Activated CD8-positive, alpha-beta T cell treated with anti-CD3 and anti-CD28 coated beads, Interleukin-2, amount 10 ng/mL, durations not matched to agents 7 days and 5 days (primary cell): ENCODE measurements at places on chromosomes 11 and 22. TPM values are rescaled to one million over a fixed set of nuclear protein-coding genes. Genes with fewer than 3 reads are reported as not detected.

DAGLA gene
- total RNA-seq, result not detected

CDC42EP1 gene
- total RNA-seq, result 0.13 TPM

NAV2 gene
- 0.23 TPM for total RNA-seq

ART5 gene
- total RNA-seq, result not detected

POU2AF2 gene
- total RNA-seq, result not detected

NCR3LG1 gene
- 1.5 TPM for total RNA-seq

HOATZ gene
- total RNA-seq, result not detected

OR2AG1 gene
- total RNA-seq, result not detected

APBB1 gene
- total RNA-seq, result 52.4 TPM

DNA sequence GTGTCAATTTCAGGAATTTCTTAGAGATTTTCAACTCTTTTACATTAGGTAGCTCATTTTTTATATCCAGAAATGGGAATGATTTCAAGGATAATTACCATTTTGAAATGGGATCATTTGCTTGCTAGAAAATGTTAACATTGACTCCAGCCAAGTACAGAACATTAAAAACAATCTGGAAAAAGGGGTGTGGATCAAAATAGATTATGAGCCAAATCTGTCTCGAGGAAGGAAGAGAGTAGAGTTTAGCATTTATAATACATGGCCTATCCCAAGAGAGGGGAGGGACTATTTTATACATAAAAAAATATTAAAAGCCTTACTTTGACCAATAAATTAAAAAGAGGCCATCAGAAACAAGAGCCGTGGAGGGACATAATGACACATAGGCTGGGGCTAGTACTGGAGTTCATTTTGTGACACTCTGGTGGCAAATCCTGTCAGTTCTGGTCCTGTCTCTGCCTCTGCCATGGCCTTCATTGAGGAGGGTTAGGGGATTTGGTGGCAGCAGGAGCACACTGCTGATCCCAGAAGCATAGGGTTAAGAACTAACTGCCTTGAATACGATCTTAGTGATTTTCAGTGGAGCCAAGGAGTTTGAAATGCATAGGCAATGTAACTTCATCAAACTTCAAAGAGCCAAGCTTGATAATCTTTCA lies 20.4 kb downstream of the PPP6R3 start:
- peaks cover 30% of the 10 kb centered on the region for H3K4me1 ChIP-seq
- H3K36me3 ChIP-seq, result peaks cover 53% of the 10 kb centered on the region
- no peak overlapping the region for H3K27ac ChIP-seq
- no peak for DNase-seq
- H3K27me3 ChIP-seq, result no peaks in the 10 kb centered on the region

DNA sequence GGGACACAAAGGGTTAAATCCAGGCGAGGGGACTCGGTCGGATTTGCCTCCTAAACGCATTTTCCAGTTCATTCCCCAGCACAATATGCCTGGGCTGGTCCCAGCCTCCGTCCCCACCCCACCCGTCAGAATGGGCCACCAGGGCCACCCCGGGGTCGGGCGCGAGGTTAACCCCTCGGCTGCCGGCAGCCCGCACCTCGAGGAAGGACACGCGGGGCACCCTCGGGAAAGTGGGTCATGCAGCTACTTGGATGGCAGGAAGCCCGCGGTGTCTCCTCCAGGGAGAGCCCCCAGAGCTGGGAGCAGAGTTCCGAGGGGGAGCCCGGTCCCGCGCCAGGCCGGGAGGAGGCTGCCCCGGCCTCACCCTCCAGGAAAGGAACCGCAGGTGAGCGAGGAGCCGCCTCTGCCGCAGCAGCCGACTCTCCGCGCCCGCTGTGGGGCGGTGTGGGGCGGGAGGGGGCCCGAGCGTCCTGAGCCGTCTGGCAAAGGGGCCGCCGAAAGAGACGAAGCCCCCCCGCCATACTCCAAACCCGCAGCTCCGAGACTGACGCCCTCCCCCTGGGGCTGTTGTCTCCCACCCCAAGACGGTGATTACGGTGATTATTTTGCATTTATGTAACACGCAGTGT lies 1.4 kb downstream of the NECTIN1 start:
- H3K27me3 ChIP-seq, result peaks cover 45% of the 10 kb centered on the region
- H3K27ac ChIP-seq, result no peak overlapping the region
- no peaks in the 10 kb centered on the region for H3K36me3 ChIP-seq
- peak overlapping the region; percentile 75 for H3K4me3 ChIP-seq

DNA sequence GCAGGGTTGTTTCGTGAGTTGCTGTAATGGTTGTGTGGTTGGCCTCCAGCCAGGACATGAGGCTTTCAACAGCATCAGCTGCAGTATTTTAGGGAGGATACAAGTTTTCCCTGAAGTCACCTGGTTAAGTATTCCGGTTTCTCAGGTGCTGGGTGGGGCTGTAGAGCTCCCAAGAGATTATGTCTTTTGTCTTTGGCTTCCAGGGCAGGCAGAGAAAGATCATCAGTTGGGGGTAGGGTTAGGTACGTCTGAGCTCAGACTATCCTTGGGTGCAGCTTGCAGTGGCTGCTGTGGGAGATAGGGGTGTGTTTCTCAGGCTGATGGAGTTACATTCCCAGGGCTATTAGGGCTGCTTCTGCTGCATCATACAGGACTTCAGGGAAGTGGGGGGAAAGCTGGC lies 47.5 kb upstream of the MRGPRX1 start:
- no peak overlapping the region for H3K4me3 ChIP-seq
- no peaks in the 10 kb centered on the region for H3K4me1 ChIP-seq
- H3K27ac ChIP-seq, result no peak overlapping the region
- DNase-seq, result no peak
- peaks cover 8% of the 10 kb centered on the region for H3K27me3 ChIP-seq
- no peaks in the 10 kb centered on the region for H3K36me3 ChIP-seq

- peaks cover 60% of the 10 kb centered on the region for H3K4me1 ChIP-seq
- DNase-seq, result no peak
- H3K27ac ChIP-seq, result no peak overlapping the region
- no peaks in the 10 kb centered on the region for H3K27me3 ChIP-seq
- H3K4me3 ChIP-seq, result no peak overlapping the region
Measured at GRCh38 chr22:24137595-24137994, 43.7 kb upstream of the SUSD2 start.

DNA sequence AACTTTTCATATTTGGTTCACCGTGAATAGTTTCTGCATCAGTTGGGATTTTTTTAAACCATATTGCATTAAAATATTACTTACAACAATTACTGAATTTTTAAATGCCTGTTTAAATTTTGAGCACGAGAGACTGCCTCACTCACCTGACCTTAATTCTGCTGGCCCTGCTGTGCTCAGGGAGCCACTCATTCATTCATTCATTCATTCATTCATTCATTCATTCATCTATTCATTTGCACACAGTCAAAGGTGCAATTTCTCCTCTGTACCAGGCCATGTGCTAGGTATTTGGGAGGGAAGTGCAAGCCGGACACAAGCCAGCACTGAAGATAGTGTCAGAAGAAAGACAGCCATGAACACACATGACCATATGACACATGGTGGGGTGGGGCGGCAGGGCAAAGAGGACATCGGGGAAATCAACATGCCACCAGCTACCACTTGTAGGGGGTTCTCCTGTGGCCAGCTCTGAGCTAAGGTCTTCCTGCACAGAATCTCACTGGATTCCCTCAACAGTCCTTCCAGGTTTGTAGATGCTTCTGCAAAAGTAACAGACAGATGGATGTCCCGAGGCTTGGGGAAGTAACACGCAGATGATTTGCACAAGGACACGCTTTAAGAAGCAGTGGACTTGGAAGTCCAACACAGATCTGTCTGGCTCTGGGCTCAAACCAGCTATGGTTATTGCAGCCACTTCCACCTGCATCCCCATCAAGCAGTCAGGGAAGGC lies 568 bp upstream of the CSF2RB start:
- DNase-seq, result no peak
- H3K4me3 ChIP-seq, result no peak overlapping the region
- no peaks in the 10 kb centered on the region for H3K36me3 ChIP-seq
- no peak overlapping the region for H3K27ac ChIP-seq
- no peaks in the 10 kb centered on the region for H3K4me1 ChIP-seq

DNA sequence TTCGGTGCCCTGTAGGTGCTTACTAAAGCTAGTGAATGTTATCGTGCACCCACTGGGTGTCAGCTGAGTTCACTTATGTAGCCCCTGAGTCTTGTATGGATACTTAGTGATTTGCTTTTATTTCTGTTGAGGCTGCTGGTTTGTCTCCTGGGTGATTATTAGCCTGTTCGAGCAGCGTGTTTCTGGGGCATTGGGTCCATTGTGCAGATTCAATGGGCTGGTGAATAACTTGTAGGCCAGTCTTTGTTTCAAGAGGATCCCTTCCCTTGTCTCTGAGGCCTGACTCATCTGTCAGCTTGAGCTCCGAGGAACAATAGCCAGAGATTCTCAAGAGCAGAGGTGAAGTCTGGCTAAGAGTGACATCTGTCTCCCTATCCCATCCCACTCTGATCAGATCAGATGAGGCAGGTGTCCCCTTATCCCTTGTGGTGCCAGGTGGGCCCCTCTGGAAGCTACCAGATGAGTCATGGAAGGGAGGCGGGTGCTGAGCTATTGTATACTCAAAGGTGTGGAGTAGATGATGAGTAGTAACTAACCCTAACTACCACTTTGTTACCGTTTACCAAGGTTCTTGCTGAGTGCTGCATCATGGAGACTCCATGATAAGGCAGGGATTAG lies 3.7 kb downstream of the MIAT start:
- no peak overlapping the region for H3K4me3 ChIP-seq
- peaks cover 7% of the 10 kb centered on the region for H3K36me3 ChIP-seq
- no peaks in the 10 kb centered on the region for H3K27me3 ChIP-seq
- H3K27ac ChIP-seq, result no peak overlapping the region

DNA sequence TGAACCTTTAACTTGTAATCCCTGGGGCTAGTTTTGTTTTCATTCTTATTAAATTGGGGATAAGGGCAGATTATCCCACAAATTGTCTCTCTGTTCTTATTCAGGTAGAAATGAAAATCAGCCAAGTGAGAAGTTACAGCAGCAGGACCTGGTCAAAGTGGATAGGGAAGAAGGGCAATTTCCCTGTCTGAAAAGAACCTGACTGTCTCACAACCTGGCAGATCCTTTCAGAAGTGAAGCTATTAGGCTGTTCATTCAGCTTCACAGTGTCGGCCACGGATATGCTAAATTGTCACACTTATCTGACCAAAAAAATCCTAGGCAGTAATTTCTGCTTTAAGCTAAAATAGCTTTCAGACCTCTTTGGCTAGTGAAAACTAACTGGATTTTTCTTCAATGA lies 712.6 kb upstream of the ANO5 start:
- no peak overlapping the region for H3K27ac ChIP-seq
- H3K36me3 ChIP-seq, result no peaks in the 10 kb centered on the region
- no peaks in the 10 kb centered on the region for H3K4me1 ChIP-seq
- H3K27me3 ChIP-seq, result no peaks in the 10 kb centered on the region

- peak; percentile 49 for DNase-seq
- no peaks in the 10 kb centered on the region for H3K36me3 ChIP-seq
- no peak overlapping the region for H3K4me3 ChIP-seq
Measured at GRCh38 chr22:28051787-28052356, 132.8 kb upstream of the PITPNB start.

- H3K4me1 ChIP-seq, result no peaks in the 10 kb centered on the region
- no peaks in the 10 kb centered on the region for H3K27me3 ChIP-seq
- no peak overlapping the region for H3K27ac ChIP-seq
- H3K36me3 ChIP-seq, result no peaks in the 10 kb centered on the region
- no peak overlapping the region for H3K4me3 ChIP-seq
- DNase-seq, result no peak
Measured at GRCh38 chr11:43997022-43997660, 50.6 kb upstream of the ACCSL start.

DNA sequence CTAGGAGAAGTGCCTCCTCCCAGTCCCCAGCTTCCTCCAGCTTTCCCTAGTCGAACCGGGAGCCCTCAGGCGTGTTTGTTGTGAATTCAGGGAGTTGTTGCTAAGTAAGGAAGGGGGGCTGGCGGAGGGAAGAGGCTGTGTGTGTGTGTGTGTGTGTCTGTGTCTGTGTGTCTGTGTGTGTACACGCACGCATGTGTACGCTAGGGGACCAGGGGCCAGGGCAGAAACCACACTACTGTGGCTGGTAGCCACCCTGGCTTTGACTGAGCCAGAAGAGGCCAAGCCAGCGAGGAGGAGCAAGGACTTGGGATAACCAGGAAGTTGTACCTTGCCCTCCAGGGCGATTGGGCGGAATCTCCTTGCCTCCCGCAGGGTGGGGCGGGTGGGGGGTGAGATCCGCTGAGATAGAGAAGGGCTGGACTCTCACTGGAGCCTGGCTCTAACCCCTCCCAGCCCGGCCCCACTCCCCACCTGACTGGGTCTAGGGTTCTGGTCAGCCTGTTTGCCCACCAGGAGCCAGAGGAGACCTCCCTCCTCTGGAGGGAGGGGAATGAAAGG lies 7.5 kb downstream of the BCL9L start:
- peak; percentile 68 for DNase-seq
- peak overlapping the region; percentile 80 for H3K4me3 ChIP-seq
- H3K27me3 ChIP-seq, result no peaks in the 10 kb centered on the region
- peak overlapping the region; percentile 96 for H3K27ac ChIP-seq
- peaks cover 43% of the 10 kb centered on the region for H3K36me3 ChIP-seq

DNA sequence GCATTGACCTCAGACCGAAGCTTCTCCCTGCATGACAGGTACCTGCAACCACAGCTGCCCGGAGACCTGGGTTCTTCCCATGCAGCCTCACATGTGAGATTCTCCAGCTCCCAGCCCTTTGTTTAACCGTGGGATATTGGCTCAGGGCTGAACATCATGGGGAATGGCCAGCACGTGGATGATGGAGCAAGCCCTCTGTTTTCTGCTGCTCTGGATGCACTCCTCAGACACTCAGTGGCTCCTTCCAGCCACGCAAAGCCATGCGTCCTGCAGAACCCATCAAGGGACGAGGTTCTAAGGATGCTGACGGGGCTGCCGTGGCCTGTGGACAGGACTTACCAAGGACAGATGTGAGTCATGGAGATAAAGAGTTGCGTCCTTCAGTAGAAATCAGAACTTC lies 639.1 kb downstream of the BRD1 start:
- no peak for DNase-seq
- H3K36me3 ChIP-seq, result no peaks in the 10 kb centered on the region
- H3K4me3 ChIP-seq, result no peak overlapping the region
- no peak overlapping the region for H3K27ac ChIP-seq

DNA sequence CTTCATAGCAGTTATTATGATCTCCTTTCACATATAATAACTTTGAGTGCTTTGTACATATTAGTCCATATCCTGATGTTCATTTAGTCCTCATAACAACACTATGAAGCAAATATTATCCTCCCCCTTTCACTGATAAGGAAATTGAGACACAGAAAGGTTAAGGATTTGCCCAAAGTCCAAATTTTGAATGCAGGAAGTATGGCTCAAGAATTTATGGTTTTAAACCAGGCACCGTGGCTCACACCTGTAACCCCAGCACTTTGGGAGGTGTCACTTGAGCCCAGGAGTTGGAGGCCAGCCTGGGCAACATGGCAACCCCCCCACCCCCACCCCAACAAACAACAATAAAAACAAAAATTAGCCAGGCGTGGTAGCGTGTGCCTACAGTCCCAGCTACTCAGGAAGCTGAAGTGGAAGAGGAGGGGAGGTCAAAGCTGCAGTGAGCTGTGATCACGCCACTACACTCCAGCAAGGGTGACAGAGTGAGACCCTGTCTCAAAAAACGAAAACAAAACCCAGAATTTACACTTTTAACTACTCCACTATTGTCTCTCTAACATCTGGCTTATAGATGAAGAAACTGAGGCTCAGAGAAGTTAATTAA lies 8.6 kb downstream of the CCDC34 start:
- H3K4me3 ChIP-seq, result no peak overlapping the region
- H3K27me3 ChIP-seq, result no peaks in the 10 kb centered on the region
- no peaks in the 10 kb centered on the region for H3K4me1 ChIP-seq

GRCh38 chr11:86251345-86251744 lies 6.8 kb downstream of the EED start:
- H3K4me3 ChIP-seq, result peak overlapping the region; percentile 18
- no peak for DNase-seq
- H3K27me3 ChIP-seq, result no peaks in the 10 kb centered on the region
- H3K36me3 ChIP-seq, result peaks cover 41% of the 10 kb centered on the region
- H3K27ac ChIP-seq, result no peak overlapping the region

GRCh38 chr11:67283481-67283963 lies 5.6 kb upstream of the ANKRD13D start:
- H3K4me1 ChIP-seq, result peaks cover 71% of the 10 kb centered on the region
- no peaks in the 10 kb centered on the region for H3K27me3 ChIP-seq
- peak overlapping the region; percentile 57 for H3K27ac ChIP-seq
- no peak for DNase-seq
